Activated T-cell treated with anti-CD3 and anti-CD28 coated beads, Interleukin-2, amount 50 U/mL, for 24 hours (primary cell): ENCODE measurements at places on chromosomes 2 and 18.

GRCh38 chr18:76098674-76099411 lies 396.2 kb downstream of the ZNF516 start:
- no peak for DNase-seq

- no peak for DNase-seq
Measured at GRCh38 chr18:49285627-49286026, 174.8 kb downstream of the DYM start.

- peak; percentile 40 for DNase-seq
Measured at GRCh38 chr2:240559286-240559685, 871 bp upstream of the DUSP28 start.

GRCh38 chr2:144659731-144660275 lies 139.9 kb upstream of the ZEB2 start:
- DNase-seq = peak; percentile 46

DNA sequence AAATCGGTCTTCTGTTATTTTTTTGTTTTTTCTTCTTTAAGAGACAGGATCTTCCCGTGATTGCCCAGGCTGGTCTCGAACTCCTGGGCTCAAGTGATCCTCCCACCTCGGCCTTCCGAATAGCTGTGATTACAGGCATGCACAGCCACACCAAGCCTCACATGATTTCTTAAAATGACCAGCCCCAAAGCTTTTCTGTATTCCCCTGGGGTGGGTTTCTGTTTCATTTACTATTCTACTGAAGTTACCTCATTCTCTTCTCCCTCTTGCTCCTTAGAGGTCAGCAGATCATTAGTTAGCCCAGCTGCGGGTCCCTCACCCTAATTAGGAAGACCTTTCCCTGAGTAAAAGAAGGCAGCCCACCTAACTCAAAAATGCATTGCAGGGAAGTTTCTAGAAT lies 27.6 kb downstream of the SLC1A4 start:
- DNase-seq = no peak

GRCh38 chr18:59606193-59607077 lies 90.8 kb downstream of the CCBE1 start:
- no peak for DNase-seq

GRCh38 chr2:235577404-235578330 lies 83.8 kb downstream of the AGAP1 start:
- no peak for DNase-seq

GRCh38 chr2:20934236-20934635 lies 109.6 kb downstream of the APOB start:
- no peak for DNase-seq

GRCh38 chr2:68994864-68995263 lies 18.1 kb upstream of the ANTXR1 start:
- no peak for DNase-seq

GRCh38 chr2:231326404-231326803 lies 69.1 kb upstream of the B3GNT7 start:
- no peak for DNase-seq

GRCh38 chr2:108936076-108936864 lies 52.8 kb downstream of the EDAR start:
- DNase-seq = no peak

DNA sequence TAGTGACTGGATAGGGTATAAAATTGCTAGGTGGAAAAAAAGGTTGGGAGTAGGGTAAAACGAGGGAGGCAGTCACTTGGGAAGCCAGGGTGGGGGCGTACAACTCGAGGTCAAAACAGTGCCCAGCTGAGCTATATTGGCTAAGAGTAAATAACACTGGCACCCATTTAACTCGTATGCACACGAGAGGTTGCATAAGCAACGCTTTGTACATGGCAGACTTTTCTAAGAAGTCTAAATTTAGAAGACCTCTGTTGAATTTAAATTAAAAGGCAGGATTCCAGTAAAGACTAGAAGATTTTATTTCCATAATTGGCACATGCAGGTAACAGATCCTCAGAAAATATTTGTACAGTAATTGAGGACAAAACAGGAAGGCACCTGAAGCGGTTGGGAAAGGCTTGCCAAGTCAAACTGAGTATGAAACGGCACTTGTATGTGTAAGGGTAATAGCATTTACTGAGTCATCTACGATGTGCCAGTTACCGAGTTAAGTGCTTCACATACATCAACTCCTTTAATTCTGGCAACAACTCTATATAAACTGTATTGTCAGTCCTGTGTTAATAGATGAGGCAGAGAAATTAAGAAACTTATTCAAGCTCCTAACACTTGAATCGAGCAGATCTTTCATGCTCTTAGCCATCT lies 1.4 kb upstream of the MALT1 start:
- DNase-seq = no peak

- DNase-seq = no peak
Measured at GRCh38 chr2:172998547-172999272, 76.9 kb upstream of the MAP3K20 start.

DNA sequence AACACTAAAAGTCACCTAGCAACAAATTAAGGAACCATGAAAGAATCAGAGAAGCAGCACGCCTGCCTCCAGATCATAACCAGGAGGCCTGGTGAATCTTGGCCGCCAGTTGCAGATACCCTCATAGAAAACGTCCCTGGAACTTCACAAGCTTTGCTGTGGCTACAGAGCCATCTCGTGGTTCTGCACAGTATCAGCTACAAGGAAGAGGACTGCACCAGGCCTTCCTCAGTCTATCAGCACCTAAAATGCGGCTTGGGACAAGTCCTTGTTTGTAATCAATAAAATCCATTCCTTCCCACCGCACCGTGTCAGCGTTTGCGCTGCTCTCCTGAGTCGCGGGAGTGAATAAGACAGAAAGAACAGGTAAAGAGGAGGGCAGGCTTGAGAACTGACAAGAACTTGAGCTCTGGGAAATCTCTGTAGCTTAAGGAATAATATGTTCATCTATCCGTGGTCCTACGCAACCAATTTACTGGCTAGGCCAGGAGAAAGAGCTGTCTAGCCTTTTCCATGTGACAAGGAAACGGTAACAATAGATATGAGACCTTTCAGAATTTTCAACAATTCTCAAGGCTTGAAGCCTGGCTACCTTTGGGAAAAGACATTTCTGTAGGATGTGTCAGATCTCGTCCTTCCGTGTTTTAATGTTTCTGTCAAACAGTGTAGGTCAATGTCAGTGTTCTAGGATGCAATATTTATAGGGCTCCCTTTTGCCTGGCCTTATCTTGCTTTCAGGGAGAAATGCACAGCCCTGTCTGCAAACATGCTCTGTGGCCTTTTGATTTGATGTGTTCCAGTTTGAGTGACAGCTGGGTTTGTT lies 128.5 kb upstream of the RAB12 start:
- DNase-seq = no peak

GRCh38 chr2:120958623-120959366 lies 223.1 kb downstream of the GLI2 start:
- no peak for DNase-seq

DNA sequence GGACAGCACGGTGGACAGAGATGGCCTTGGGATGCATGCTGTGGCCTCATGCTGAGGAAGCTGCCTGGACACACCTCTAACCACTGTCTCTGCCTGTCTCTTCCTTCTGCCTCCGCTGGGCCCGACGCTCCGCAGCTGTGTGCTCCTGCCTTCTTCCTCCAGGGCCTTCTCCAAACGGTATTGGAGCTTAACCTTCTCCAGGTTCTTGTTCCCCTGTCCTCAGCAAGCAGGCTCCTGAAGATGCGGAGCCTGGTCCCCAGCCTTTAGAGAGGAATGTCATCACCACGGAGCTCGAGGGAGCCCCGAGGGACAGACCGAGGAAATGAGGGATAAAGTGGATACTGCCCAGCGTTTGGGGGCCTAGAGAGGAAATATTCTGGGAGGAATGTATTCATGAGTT lies 155.1 kb downstream of the DYSF start:
- DNase-seq = peak; percentile 5
